Glutamatergic neuron (in vitro differentiated cells): ENCODE measurements at places on chromosomes 12 and 14.
A peak's percentile ranks its signal among the peaks of the same experiment; 100 is the strongest.

- DNase-seq = no peak
Measured at GRCh38 chr14:30796707-30797106, 77.7 kb upstream of the COCH start.

- DNase-seq = no peak
Measured at GRCh38 chr12:123897221-123897620, 75.4 kb downstream of the CCDC92 start.

DNA sequence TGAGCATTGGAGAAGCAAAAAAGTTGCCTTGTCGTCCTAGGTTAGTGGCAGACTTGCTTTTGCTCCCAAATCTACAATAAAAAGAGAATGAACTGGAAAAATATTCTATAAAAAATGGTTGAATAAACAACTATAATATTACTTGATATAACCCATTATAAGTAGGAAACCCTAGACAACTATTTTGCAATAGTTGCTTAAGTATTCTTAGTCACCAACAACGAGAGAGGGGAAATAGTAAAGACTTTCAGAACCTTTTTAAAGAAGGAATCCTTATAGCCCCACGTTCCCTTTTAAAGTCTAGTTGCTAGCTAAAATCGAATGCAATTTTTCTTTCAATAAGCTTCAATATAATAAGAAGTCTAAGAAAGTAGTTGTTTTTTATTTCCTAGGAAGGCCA, 17.5 kb downstream of the AQP6 start:
- no peak for DNase-seq

GRCh38 chr12:80099259-80099658, at the start of gene OTOGL:
OTOGL (plus strand) TSS chr12:80099537; CDS start chr12:80209432, 109,895 bp downstream.
- DNase-seq = no peak

GRCh38 chr12:3038926-3039510, 38.2 kb upstream of the TSPAN9 start:
- DNase-seq = no peak

- no peak for DNase-seq
Measured at GRCh38 chr12:117885211-117885610, 83.6 kb downstream of the KSR2 start.

- DNase-seq = no peak
Measured at GRCh38 chr14:70000601-70001000, 121.4 kb downstream of the SMOC1 start.

DNA sequence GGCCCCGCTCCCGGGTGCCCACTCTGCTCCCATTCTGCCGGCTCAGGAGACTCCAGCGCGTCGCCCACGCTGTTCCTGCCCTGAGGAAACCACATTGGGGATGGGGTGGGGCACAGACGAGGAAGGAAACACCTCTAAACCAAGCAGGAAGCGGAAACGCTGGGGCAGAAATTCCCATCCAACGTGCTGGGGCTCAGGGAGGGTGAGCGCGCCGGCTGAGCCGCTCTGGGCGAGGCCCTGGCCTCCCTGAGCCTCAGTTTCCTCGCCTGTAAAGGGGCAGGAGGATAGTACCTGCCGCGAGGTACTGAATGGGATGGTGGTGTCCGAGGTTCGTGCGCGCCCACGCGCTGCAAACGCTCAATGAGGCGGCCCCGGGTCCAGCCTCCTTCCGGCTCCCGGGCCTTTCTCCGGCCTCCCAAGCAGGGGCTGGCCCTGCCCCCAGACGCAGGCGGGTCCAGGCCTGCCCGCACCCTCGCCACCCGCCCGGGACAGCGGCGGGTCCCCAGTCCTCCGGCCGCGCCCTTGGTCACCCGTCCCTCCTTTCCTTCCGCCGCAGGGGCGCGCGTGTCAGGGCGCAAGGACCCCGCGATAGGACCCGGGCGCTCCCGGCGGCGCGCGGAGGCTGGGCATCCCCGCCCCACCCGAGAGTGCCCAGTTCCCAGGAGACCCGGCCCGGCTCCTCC, 673 bp downstream of the BEGAIN start:
- peak; percentile 46 for DNase-seq

- no peak for DNase-seq
Measured at GRCh38 chr12:117450209-117450608, 88.8 kb upstream of the NOS1 start.

DNA sequence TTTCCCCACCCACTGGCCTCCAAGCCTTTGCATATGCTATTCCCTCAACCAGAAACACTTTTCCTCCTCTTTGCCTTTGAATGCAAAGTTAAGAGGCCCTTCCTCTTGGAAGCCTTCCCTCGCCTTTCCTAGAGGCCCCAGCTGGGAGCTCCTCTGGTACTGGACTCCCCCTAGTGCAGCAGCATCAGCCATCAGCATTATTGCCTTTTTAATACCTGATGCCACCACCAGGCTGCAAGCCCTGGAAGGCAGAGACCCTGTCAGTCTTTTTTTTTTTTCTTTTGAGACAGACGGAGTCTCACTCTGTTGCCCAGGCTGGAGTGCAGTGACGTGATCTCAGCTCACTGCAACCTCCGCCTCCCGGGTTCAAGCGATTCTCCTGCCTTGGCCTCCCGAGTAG, 19.1 kb upstream of the PLA2G1B start:
- DNase-seq = no peak

GRCh38 chr12:127548123-127548553, 718.8 kb upstream of the TMEM132C start:
- DNase-seq = no peak

DNA sequence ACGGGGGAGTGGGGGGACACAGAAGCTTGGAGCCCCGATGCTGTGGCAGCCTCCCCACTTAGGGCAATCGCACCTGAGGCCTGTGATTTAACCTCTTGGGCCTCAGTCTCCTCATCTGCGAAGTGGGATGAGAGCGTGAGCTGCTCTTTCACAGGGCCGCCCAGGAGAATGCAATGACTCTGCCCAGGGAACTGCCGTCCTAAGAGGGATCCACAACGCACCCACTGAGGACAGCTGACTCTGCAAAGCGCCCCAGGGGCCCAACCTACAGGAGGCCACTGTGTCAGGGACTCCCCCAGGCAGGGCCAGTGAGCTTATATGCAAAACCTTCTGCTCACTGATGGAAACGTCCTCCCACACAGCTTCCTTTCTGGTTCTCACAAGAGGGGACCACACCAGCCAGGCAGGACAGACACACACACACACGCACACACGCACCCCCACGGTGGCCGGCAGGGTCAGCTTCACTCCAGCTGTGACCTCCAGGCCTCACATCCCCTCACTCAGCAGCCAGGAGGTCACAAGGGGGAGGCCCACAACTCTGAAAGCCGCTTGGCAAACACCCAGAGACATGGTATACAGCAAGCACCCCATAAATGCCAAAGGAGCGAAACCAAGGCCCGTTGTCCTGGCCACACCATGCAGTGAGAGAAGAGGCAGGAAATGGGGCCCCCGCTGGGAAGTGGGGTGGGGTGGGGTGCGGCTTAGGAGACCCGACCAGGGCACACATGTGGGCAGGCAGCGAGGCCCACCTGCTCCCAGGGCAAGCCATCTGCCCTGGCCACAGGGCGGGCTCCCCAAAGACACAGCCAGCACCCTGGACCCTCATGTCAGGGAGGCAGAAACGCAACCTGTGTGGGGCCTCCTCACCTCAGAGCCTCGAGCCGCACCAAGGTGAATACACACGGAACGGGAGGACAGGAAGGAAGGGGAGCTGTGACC, 73.3 kb downstream of the NCOR2 start:
- no peak for DNase-seq

DNA sequence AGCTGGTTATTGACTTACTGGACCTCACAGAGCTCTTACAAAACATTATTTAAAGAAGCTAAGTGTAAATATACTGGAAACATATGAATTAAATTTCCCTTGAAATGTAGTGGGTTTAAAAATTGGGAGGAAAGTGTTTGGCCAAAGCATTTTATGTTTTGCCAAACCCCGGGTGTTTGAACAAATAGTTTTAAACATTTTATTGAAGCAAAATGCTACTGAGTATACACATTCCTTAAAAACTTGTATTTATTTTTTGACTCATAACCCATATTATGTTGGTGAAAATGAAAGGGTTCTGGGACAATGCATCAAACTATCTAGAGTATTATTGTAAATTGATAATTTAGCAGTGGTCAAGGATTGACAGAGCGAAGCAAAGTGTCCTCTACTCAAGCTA, 1048.5 kb downstream of the SLC6A15 start:
- DNase-seq = no peak

- no peak for DNase-seq
Measured at GRCh38 chr12:121892673-121893561, 4.3 kb downstream of the PSMD9 start.

- DNase-seq = no peak
Measured at GRCh38 chr14:91998667-91999570, 40.9 kb downstream of the TRIP11 start.
